ENCODE measurements at places on chromosomes 5 and 9.

DNA sequence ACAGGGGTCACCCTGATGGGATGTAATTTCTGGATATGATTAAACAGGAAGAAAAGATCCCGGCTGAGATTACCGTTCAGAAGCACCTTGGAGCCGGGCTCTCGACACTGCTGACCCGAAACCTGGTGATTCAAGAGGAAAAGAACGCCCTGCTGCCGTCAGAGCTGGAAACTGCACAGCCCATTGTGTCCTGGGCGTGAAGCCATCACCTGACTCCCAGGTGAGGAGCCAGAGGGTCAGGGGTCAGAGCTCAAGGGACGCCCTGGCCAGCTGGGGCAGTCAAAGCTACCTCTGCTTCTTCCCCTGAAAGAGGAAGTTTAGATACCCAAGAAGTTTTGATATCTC, 17.8 kb upstream of the SLC12A7 start:
- no peak for DNase-seq

DNA sequence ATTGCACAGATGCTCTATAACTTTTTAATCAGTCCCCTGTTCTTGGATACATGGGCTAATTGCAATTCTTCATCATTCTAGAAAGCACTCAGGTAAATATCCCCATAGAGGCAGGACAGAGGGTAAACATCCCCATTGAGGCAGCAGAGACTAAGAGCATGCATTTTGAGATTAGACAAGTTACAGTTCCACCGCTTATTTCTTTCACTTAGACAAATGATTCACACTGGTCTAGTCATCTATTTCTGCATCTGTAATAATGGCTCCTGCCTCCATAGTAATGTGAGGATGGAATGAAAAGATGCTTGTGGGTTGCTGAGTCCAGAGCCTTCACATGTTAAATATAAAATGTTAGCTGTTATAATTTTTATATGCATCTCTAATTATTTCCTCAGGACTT, 276.9 kb downstream of the ARHGAP26 start:
- no peak for DNase-seq

GRCh38 chr9:121807823-121808278, 156.4 kb downstream of the DAB2IP start:
- no peak for DNase-seq

DNA sequence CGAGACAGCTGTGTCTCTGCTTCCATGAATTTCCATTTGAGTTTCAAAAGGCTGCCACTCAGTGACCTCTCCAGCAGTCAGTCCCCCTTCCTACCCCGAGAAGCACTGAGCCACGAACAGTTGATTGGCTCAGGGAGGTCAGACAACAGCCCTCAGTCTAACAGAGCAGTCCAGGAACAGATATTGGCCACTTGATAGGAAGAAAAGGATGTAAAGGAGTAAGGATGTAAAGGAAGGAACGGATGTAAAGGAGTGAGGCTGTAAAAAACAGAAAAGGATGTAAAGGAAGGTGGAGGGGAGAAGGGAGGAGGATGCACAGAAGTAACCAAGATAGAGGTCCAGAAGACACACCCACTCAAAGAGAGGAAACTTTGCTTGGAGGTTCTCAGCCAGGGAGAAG, 3.2 kb upstream of the NR4A3 start:
- DNase-seq, result no peak

- no peak for DNase-seq
Measured at GRCh38 chr5:68435611-68436010, 220.1 kb downstream of the PIK3R1 start.

GRCh38 chr5:179129607-179130071, 69.5 kb downstream of the ZNF354C start:
- DNase-seq, result no peak

DNA sequence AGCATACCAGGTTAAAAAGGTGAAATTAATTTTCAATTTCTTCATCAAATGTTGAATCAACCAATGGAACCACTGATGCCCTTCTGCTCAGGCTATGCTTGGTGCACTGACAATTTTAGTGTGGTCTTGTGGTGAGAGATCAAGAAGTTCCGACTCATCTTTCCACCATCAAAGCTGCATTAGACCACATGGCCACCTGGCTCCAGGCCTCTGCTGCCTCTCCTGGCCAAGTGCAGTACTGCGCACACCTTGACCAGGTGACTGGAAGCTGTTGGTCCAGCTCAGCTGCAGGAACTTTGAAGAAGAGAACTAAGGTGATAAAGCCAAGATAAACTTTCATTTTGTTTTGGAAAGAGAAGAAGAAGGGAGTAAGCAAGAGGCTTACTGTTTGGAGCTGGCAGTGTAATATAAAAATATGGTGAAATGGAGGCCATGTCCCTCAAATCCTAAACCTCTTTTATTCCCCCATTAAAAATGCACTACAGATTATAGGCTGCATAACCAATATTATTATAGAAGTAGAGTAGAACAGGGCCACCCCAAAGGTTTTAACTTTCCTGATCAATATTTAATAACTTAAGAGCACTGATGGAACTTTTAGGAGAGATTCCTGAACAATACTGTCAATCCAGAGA, 315.5 kb upstream of the C9orf72 start:
- DNase-seq, result no peak

DNA sequence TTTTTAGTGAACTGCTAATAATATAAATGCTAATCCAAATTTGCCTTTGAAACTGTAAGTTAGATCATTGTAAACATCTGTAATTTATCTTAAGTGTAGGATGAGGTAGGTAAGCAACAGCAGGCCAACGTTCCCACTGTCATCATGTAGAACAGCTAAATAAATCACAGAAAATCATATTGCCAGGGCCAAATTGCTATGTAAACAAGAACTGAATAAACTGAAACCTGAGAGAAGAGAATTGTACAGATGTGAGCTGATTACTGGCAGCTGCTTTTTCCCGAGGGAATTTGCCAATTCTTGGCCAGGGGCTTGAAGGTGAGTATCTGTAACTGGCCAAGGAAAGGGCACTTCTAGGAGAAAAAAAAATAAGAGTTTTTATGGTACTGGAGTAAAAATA, 97.6 kb downstream of the CDH10 start:
- no peak for DNase-seq

DNA sequence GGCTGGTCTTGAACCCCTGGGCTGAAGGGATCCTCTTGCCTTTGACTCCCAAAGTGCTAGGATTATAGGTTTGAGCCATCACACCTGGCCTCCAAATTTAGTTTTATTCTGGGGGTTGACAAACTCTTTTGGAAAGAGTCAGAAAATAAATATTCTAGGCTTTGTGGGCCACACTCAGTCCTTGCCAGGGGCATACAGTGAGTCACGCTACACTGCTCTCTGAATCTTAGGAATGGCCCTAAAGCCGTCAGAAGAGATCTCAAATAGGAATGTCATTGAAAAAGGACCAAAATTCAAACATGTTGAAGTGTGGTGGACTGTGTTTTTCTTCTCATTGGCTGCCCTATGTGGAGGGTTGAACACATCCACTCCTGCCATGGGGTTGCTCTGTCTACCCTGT, 127.7 kb upstream of the BASP1 start:
- no peak for DNase-seq

DNA sequence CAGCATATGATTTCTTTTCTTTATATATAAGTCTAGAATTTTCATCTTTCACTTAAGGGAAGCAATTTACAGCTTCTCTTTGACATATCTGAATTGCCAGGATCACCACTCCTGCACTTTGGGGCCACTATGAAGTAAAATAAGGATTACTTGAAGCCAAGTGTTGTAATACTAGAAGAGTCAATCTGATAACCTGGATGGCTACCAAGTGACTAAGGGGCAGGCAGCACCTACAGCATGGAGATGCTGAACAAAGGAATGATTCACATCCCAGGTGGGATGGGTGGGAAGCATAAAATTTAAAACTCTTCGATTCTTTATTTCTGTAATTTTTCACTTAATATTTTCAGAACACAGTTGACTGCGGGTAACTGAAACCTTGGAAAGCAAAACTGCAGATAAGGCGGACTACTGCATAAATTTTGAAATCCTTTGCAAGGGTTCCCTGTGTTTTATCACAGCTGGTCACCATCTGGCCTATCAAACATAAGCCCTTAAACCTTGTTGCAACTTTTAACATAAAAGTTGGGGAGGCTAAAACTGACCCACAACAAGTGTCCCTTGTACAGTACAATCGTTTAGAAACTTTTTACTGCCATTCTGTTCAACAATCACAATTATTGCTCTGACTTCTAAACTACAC, 31.2 kb downstream of the NR3C1 start:
- DNase-seq, result peak; percentile 29

GRCh38 chr9:34570809-34571480, 18.6 kb downstream of the CNTFR start:
- no peak for DNase-seq

GRCh38 chr9:89742660-89743059, 137.8 kb downstream of the GADD45G start:
- no peak for DNase-seq

DNA sequence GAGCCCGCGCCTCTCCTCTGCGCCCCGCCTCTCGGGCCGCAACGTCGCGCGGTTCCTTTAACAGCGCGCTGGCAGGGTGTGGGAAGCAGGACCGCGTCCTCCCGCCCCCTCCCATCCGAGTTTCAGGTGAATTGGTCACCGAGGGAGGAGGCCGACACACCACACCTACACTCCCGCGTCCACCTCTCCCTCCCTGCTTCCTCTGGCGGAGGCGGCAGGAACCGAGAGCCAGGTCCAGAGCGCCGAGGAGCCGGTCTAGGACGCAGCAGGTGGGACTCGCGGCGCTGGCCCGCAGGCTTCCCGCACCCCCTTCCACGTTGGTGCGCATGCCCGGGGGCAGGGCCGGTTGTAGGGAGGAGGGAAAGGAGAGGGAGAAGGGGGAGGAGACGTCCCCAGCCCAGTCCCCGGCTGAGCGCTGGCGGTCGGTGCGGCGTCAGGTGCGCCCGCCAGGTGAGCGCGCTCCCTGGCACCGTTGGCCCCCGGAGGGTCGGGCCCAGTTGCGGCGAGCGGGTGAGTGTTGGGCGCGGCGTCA, at the start of gene OCLN:
OCLN (plus strand) TSS at position 400 of the 532 bp plus-strand sequence. CDS start 11,455 bp downstream, outside the sequence.
- no peak for DNase-seq

DNA sequence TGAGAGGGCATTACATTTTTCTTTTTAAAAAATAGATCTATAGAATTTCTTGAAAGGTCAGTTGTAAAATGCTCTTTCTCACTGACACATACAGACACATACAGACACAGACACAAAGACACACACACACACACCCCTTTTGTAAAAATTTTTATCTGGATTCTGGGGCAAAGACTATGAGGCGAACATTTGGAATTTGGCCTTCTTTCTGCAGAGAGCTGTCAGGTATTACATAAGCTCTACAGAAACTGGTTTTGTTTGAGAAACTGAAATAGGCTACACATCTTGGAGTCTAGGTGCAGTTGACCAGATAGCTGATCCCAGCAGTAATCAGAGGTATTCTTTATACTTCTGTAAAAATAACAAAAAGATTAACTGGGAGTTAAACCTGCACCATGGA, 315.9 kb upstream of the RPS23 start:
- DNase-seq, result peak; percentile 36

DNA sequence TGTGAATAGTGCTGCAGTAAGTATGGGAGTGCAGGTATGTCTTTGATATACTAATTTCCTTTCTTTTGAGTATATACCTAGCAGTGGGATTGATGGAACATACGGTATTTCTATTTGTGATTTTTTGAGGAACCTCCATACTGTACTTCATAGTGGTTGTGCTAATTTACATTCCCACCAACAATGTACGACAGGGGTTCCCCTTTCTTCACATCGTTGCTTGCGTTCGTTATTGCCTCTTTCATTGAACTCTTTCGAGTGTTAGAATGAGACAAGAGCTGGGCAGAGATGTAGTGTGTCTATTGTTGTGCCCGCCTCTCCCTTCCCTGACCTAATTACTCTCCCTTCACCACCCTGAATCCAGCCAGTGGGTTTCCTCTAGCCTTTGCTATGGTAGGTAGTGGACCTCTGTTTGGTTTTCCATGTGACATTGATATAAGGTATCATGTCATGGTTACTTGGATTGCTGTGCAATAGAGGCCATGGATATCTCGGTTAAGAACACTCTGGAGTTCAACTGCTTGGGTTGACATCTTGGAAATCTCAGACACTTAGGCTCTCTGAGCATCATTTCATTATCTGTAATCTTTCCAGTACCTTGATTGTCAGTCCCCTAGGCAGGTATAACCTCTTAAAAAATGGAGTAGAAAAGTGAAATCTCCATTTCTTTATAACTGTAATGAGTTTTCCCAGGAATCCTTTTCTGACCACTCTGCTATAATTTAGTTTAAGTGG, 19.5 kb downstream of the AOPEP start:
- no peak for DNase-seq
